ENCODE measurements at places on chromosomes 3 and 15. TPM values are rescaled to one million over a fixed set of nuclear protein-coding genes. Genes with fewer than 3 reads are reported as not detected.

KCNAB1 gene
- not detected for total RNA-seq

IQCH gene
- 0.78 TPM for total RNA-seq

VGLL3 gene
- total RNA-seq, result not detected

POPDC2 gene
- total RNA-seq, result 2.4 TPM

GRCh38 chr3:138213398-138214085 is 26.4 kb downstream of the ARMC8 start:
- peaks cover 4% of the 10 kb centered on the region for H3K4me1 ChIP-seq
- no peaks in the 10 kb centered on the region for H3K27me3 ChIP-seq
- no peak overlapping the region for H3K27ac ChIP-seq
- no peak for DNase-seq
- no peak overlapping the region for H3K4me3 ChIP-seq

GRCh38 chr15:46858150-46858549 is 859.2 kb upstream of the SEMA6D start:
- no peaks in the 10 kb centered on the region for H3K36me3 ChIP-seq
- H3K4me1 ChIP-seq, result no peaks in the 10 kb centered on the region
- no peak overlapping the region for H3K4me3 ChIP-seq
- no peak for DNase-seq
- H3K27ac ChIP-seq, result no peak overlapping the region
- no peaks in the 10 kb centered on the region for H3K27me3 ChIP-seq

- H3K36me3 ChIP-seq, result no peaks in the 10 kb centered on the region
- DNase-seq, result no peak
- H3K27ac ChIP-seq, result no peak overlapping the region
Observed at GRCh38 chr15:79168922-79169456, 78.4 kb upstream of the RASGRF1 start.

- DNase-seq, result no peak
- peaks cover 5% of the 10 kb centered on the region for H3K4me1 ChIP-seq
- no peak overlapping the region for H3K4me3 ChIP-seq
- no peaks in the 10 kb centered on the region for H3K27me3 ChIP-seq
Observed at GRCh38 chr3:183710231-183710630, 12.6 kb downstream of the YEATS2 start.

DNA sequence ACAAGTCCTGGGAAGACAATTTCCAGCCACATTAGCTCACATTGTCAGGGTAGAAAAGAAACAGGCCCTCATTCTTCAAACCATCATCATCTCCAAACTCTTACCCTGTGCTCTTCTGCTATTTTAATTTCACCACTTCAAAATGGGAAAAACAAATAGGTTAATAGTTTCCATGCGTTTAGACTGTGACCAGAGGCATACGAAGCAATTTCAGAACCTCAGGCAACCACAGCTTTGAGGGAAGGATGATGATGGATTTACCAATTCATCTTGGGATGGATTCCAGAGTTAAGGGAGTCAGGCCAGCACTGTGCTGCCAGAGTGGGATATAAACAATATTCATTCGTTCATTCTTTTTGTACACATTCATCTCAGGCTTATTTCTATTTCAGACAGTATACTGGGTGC is 307.8 kb upstream of the TPRG1 start:
- H3K4me3 ChIP-seq, result no peak overlapping the region
- no peak overlapping the region for H3K27ac ChIP-seq
- H3K4me1 ChIP-seq, result no peaks in the 10 kb centered on the region
- no peak for DNase-seq
- peaks cover 12% of the 10 kb centered on the region for H3K36me3 ChIP-seq

GRCh38 chr3:46036191-46036590 is 8.9 kb upstream of the XCR1 start:
- no peak overlapping the region for H3K4me3 ChIP-seq
- peaks cover 13% of the 10 kb centered on the region for H3K27me3 ChIP-seq
- H3K27ac ChIP-seq, result no peak overlapping the region
- DNase-seq, result no peak
- H3K36me3 ChIP-seq, result no peaks in the 10 kb centered on the region

GRCh38 chr3:78201091-78201490 is 1161.2 kb downstream of the ROBO2 start:
- H3K27me3 ChIP-seq, result no peaks in the 10 kb centered on the region
- no peak overlapping the region for H3K27ac ChIP-seq
- no peak overlapping the region for H3K4me3 ChIP-seq
- DNase-seq, result no peak
- no peaks in the 10 kb centered on the region for H3K4me1 ChIP-seq

DNA sequence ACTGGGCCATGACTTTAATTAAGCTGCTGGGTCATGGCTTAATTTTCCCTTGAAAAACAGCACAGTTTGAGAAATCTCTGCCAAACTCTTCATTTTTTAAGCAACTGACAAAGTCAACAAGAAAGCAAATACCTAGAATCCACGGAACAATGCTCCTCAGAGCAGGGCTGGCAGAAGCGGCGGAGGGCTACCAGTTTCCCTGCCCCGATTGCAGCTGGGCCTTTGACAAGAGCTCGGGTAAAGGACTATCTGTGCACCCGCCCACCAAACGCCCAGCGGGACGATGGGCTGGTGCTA is 1.2 kb downstream of the GOLIM4 start:
- peaks cover 52% of the 10 kb centered on the region for H3K27me3 ChIP-seq
- DNase-seq, result no peak
- peaks cover 12% of the 10 kb centered on the region for H3K4me1 ChIP-seq
- no peaks in the 10 kb centered on the region for H3K36me3 ChIP-seq

DNA sequence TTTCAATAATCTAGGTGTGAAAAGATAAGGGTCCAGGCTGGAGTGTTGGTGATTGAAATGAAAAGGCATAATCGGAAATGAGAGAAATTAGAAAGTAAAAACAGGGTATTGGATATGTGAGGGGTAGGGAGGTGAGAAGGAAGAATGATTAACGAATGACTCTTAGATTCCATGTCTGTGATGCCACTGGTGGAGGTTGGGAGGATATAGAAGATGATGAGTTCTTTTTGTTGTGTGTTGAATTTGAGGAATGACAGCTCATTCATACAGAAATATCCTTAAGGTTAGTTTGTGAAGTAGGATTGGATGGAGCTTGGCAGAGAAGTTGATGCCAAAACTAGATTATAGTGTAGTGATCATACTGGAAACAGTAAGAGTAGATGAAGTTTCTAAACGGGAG is 72.2 kb upstream of the CCNL1 start:
- peaks cover 14% of the 10 kb centered on the region for H3K27me3 ChIP-seq
- no peak overlapping the region for H3K4me3 ChIP-seq
- no peak overlapping the region for H3K27ac ChIP-seq
- peaks cover 3% of the 10 kb centered on the region for H3K36me3 ChIP-seq
- peaks cover 1% of the 10 kb centered on the region for H3K4me1 ChIP-seq
- no peak for DNase-seq
